ENCODE measurements at places on chromosomes 5 and 9.

GRCh38 chr5:22542340-22542739, 310.8 kb downstream of the CDH12 start:
- no peak for DNase-seq

- no peak for DNase-seq
Measured at GRCh38 chr9:98644011-98644410, 64.7 kb downstream of the GABBR2 start.

- DNase-seq = no peak
Measured at GRCh38 chr5:37776826-37777225, 63.0 kb downstream of the GDNF start.

GRCh38 chr5:79464695-79465332, 49.1 kb downstream of the HOMER1 start:
- DNase-seq = no peak

DNA sequence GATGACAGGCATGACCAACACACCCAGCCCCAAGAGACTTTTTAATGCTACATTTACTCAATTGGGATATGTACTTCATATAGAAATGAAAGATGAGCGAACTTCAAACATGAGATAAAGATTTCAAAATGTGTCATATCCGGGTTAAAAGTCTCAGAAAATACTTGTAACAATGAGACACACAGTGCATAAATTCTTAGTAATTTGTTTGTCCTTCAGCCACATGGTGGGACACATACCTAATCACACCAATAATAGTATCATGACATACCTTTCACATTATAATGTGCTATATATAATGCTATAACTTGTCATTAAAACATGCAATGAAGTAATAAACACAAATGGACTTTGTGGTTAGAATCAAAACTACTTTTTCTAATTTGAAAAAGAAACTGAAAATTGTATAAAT, 204.7 kb upstream of the RFX3 start:
- DNase-seq = no peak

DNA sequence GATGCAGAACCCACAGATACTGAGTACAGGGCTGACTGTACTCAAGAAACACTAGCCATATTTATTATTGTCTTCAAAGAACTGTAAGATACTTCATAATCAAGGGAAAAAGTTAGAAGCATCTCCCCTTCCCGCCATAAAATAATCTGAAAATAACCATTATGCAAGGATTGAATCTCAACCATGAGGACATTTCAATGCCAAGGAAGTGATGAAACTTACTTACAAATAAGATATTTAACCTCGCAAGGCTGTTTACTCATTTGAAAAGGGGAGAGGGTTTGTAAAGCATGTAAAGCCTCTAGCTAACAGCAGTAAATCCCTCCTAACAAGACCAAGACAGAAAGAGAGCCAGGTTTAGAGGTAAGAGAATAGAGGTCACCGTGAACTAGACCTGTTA, 6.3 kb downstream of the MYO10 start:
- DNase-seq = no peak

GRCh38 chr9:21993893-21994555, at the start of gene CDKN2A:
TSS of gene CDKN2A (minus strand) at chr9:21994392.
- DNase-seq = no peak

DNA sequence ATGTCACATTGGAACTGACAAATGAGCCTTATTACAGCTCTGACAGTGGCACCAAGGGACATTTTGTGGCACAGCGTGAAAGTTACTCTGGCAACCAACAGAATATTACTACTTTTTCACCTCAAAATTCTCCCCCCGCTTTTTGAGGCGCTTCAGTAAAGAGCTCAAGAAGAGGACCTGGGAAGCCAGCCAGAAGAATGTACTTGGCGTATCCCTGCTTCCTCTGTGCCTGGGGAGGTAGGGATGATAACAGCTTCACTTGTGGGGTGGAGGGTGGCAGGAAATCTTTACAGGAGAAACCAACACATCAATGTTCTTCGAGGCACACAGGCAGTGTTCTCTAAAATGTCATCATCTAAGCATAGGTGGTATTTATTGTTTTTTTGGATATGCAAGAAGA, 624.1 kb downstream of the NR2F1-AS1 start:
- no peak for DNase-seq

GRCh38 chr9:121399126-121399882, 29.3 kb upstream of the STOM start:
- DNase-seq = no peak

DNA sequence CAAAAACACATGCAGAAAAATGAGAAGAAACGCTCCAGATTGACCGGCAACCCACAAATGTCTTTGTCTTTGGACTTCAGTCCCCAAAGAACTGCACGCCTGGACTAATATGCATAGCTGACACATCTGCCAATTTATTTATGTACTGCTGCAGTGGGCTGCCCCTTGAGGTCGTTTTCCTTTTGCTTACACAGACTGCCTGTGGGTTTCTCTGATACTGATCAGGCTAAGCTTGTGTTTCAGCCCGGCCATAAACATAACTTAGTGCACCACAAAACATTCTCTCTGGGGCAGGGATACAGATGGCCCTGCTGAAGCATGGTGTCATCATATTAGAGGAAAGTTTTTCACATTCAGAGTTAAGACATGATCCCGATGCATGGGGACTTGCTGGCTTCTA, 75.4 kb downstream of the NUDT12 start:
- no peak for DNase-seq

GRCh38 chr9:75142202-75142601, 53.9 kb downstream of the OSTF1 start:
- DNase-seq = no peak

DNA sequence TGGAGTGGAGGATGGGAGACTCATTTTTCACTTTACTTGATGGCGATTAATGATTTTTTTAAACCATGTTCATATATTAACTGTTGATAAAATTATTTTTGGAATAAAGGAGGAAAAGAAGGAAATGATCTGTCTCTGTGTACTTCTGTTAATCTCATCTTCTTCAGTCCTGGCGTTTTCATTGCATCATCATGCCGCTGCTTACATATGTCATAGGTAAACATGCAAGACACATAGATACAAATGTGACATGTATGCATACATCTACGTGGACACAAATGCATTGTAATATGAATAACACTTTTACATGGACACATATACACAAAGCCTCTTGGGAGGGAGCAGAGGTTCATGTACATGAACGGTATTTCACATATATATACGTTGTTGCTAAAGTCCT, 10.0 kb downstream of the TMEM174 start:
- DNase-seq = no peak

- DNase-seq = no peak
Measured at GRCh38 chr5:120684749-120685415, 220.8 kb downstream of the PRR16 start.

DNA sequence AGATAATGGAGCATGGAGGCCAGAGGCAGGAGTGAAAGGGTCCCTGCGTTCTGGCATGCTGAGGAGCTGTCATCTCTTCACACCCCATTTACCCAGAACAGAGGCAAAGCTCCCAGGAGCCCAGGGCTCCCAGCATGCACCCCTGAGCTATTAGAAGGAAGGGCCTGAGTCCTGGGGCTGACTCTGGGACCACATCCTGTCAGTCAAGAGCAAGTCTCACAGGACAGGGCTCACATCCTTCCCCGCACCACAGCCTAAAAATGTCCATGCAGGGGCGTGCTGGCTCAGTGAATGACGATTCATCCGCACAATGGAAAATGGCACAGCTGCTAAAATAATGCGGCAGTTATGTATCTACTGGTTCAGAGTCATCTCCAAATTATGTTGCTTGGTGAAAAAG, 31.4 kb downstream of the CAMK2A start:
- no peak for DNase-seq

- DNase-seq = no peak
Measured at GRCh38 chr9:127574072-127574993, 37.7 kb upstream of the STXBP1 start.

Data from chondrocyte (in vitro differentiated cells).